Mesangial cell (primary cell): ENCODE measurements at places on chromosomes 5 and 9. TPM values are rescaled to one million over a fixed set of nuclear protein-coding genes. Genes with fewer than 3 reads are reported as not detected.

Gene TSTD2
- total RNA-seq, result 9.8 and 10.8 TPM in 2 replicates

Gene NR5A1
- not detected in 2 replicates for total RNA-seq

Gene MEIKIN
- total RNA-seq, result not detected in 2 replicates

Gene PCDHGB6
- 2.0 and 6.3 TPM in 2 replicates for total RNA-seq

Gene SLC6A18
- total RNA-seq, result not detected in 2 replicates

Gene STK32A
- 0.16 and 1.5 TPM in 2 replicates for total RNA-seq

Gene INIP
- total RNA-seq, result 7.6 and 9.3 TPM in 2 replicates

Gene UBE2QL1
- not detected in 2 replicates for total RNA-seq
